ENCODE measurements at places on chromosomes 2 and 18.

- DNase-seq = no peak
These were observed 77.4 kb downstream of the DYSF start for GRCh38 chr2:71530641-71531332.

DNA sequence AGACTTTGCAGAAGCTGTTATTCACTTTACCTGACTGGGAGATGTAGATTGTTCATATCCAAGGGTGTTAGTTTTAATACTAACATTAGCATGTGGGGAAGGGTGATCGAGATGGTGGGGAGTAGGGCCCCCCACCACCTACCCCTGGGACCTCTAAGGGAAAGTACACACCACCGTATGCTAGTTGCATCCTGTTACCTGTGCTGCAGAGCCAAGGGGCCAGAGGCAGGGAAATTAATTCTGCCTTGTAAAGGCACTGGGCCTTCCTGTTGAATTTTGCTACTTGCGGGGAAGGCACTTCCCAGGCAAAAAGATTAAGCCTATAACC lies 9.0 kb downstream of the STEAP3 start:
- DNase-seq = no peak

GRCh38 chr2:65957886-65958285 lies 477.0 kb upstream of the MEIS1 start:
- no peak for DNase-seq

DNA sequence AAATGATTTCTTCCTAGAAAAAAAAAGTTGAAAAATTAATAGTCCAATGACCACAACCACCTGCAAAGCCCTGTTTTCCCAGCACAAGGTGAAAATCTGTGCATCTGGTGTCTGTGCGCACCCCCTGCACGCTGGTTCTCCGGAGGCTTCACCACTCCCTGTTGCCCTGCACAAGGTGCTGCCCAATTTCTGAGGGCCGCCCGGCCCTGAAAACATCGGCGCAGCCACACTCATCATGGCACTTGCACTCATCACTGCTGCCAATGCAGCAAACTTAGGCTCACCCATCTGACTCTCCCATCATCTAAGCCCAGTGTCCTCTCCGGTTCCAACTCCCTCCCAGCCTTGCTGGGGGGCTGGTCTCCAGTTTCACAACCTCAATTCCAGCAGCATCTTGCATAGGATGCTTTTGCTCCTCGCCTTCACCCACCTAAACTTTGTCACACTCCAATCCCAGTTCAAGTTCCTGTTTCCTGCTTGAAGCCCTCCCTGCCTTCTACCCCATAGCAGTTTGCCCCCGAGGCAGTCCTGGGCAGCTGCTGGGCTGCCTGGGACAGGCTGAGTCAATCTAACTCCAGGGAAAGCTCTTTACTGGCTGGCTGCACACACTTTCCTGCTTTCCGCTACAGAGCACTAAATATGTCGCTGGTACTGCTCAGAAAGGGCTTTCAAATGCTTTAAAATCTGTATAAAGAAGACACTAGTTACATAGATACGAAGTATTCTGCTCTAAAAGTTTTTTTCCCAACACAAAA lies 522.5 kb upstream of the ID2 start:
- DNase-seq = no peak

GRCh38 chr2:11234309-11234708 lies 79.0 kb downstream of the SLC66A3 start:
- no peak for DNase-seq

- no peak for DNase-seq
These were observed 265.1 kb downstream of the RIT2 start for GRCh38 chr18:42850174-42851083.

- no peak for DNase-seq
These were observed 162.6 kb downstream of the FMNL2 start for GRCh38 chr2:152497481-152498052.

- DNase-seq = no peak
These were observed 14.7 kb downstream of the ZNF142 start for GRCh38 chr2:218644721-218645120.

DNA sequence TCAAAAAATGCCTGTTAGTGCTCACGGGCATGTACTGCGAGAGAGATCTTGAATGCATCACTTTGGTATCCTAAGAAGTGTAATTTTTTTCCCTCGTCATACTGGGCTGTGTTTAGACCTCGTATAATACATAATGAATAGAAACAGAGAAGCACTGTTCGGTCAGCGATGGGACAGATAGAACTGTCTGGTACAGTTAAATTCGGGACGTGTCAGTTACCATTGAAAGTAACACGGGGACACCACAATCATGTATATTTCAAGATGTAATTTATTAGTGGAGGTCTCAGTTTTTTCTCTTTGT lies 1.8 kb downstream of the PKP4 start:
- DNase-seq = no peak

GRCh38 chr2:188473306-188473705 lies 181.6 kb downstream of the GULP1 start:
- no peak for DNase-seq

DNA sequence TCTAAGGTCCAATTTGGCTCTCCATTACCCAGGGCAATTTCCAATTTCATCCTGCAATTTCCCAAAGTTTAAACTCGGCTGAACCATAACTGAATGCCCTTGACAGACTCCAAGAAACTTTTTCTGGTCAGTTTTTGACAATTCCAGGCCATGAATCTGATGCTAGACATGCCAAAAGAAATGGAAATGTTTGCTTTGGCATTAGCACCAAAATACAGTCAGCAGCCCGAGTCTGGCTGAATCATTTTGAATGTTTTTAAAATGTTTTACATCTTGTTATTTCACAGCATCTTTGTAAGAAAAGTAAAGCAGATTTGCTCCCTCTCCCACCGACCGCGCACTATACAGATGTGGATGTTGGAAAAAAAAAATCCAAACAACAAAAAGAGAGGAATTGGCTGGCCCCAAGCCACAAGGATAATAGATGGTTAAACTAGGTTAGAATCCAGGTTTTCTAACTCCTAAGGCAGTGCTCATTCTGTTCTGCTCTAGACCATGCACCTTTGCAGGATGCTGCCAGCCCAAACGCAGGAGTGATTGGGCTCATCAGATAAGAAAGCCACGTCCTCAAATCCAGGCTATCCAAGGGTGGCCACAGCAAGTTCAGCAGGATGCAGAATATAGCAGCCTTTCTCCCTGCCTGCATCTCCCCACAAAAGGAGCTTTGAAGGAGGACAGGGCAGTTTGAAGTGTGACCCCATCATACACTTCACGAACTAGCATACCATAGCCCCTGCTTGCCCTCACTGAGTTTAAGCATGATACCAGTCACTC lies 167.5 kb downstream of the ALK start:
- no peak for DNase-seq

GRCh38 chr2:182283512-182283911 lies 143.3 kb downstream of the PDE1A start:
- DNase-seq = no peak

All from stimulated activated effector memory CD8-positive, alpha-beta T cell treated with anti-CD3 and anti-CD28 coated beads, Interleukin-12 subunit alpha, Interleukin-12 subunit beta, amount 100 ng/mL, for 72 hours (primary cell).